Activated T-helper 1 cell treated with anti-CD3 and anti-CD28 coated beads, Interleukin-12 subunit alpha, Interleukin-12 subunit beta, Interleukin-2, Interleukin-4 antibody, amounts not matched to agents 30 ng/mL and 10 ng/mL and 1 ng/mL, durations not matched to agents 14 hours and 24 hours and 36 hours (primary cell): ENCODE measurements at places on chromosomes 7 and 10.

DNA sequence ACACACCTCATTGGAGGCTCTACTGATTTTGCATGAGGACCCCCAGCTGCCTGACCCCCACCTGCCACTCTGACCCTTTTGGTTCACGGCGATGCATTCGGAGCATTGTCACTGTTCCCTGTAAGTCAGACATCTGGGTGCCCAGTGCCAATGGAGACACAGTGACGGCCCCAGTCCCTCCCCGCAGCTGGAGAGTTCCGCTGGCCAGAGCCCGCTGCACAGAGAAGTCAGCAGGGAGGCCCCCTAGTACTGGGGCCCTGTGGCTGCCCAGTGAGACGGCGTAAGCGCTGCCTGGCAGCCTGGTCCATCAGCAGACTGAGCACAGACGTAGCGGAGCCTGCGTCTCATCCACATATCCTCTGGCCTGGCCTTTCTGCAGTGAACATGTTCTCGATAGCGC is 77.5 kb downstream of the NKX6-2 start:
- DNase-seq: no peak

GRCh38 chr7:104629408-104629807 is 301.0 kb downstream of the LHFPL3 start:
- no peak for DNase-seq

GRCh38 chr10:1556496-1556895 is 180.8 kb downstream of the ADARB2 start:
- DNase-seq: no peak

- DNase-seq: no peak
Observed at GRCh38 chr7:78178319-78178718, 379.7 kb downstream of the PHTF2 start.

DNA sequence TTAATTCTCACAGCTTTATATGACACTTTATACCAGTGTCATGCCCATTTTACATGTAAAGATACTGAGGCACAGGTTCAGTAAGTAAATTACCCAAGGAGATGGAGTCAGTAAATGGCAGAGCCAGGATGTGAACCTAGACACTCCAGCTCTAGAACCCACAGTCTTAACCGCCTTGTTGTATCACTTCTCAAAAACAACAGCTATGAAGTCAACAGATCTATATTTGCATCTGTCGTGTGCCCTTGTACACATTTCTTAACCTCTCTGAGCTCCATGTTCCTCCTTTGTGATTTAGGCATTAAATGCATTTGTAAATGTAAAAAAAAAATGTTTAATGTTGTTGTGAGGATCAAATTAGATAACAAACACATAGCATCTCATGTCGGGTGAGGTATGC is 716.2 kb downstream of the SUGCT start:
- no peak for DNase-seq

DNA sequence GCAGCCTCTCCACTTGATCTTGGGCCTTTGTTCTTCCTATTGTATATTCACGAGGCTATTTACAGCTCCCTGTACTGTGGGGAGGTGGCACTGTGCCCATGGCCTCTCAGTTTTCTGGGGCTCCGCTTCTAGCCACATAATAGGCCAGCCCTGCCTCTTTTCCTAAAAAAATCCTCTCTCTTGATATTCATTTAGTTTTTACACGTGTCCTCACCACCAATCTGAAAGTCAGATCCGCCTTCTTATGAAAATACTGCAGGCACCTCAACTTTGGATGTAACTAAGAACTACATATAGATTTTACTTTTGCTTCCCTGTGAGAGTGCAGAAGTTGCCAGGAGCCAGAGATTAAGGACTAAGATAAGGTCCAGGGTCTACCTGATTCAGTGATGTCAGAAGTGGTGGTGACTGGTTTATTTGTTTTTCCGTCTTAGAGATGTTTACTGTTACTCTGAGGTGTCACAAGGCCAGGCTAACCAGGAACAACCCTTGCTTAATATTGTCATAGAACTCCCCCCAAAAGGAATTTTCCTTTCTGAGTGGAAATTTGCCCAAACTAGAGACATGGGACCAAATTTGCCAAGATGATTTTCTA is 7.8 kb downstream of the BAMBI start:
- no peak for DNase-seq

DNA sequence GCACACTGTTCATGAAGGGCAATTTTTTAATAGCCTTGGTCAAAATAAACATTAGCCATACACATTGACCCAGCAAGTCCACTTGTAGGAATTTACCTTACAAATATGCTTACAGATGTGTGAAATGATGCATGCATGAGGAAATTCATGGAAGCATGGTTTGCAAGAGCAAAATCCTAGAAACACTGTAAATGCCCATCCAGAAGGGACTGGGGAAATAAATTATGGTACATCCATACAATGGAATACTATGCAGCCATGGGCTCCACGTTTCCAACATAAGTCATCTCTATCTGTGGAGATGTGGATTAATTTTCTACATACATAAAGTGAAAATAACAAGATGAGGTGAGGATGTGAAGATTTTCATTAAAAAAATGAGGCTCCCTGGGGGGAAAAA is 99.1 kb downstream of the NPY start:
- no peak for DNase-seq

DNA sequence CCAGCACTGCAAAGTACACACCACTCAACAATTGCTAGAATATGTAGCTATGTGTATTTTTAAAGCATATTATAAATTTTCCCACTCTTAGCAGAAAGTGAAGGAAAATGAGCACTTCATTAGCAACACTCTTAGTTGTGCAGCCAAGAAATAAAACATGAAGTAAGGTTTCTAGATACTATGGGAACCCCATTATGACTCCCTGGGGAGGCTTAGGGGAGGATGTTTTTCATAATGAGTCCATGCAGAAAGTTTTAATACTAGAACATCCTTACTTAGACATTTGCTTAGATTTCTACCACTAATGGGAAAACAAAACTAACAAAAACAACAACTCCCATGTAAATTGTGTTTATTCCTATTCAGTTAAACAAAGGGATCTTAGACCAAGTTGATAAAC is 148.4 kb upstream of the HDAC9 start:
- DNase-seq: no peak

DNA sequence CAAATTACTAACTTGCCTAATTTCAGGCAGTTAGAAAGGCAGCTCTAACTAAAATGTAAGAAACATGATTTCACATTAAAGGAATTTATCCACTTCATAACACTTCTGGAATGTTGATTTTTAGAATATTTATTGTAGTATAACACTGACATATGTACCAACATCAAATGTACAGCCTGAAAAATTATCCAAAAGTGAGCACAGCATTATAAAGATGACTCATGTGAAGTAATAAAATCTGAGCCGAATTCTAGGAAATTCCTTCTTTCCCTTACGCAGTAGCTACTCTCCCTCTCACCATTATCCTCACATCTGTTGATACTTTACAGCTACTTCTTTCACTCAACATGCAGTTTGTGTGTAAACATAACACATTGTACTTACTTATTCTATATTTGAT is 610.6 kb downstream of the ZWINT start:
- DNase-seq: no peak

DNA sequence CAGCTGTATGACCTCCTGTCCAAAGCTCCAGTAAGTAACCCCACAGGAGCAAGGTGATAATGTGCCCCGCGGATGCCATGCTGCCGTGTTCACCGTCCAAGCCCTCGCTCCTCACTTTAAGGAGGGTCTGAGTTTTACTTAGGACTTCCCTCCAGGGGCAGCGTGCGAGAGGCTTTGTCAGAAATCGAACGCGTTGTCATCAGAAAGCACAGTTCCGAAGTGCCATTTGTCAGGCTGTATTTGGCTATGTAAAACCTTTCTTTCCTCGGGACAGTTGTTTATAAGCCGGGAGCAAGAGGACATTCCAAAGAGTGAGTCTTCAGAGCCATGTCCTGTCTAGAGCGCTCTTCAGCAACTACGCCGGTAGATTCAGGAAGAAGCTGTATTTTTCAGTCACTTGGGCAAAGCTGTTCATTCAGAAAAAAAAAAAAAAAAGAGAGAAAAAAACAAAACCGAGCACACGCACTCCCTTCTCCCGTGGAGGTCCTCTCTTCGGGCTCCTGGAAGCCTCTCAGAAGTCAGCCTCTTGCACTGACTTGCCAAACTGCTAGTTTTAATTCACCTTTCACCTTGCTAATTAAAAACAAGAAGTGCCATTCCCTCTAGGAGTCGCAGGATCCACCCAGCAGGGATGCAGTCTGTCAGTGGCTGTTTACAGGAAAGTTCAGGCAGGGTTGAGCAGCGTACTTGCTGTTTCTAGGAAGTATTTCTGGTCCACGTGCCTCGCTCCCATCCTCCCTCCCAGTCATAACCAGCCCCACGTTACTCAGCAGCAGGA is at the start of gene SEMA3E:
SEMA3E (minus strand) TSS at position 676 of the 778 bp plus-strand sequence.
- DNase-seq: no peak

DNA sequence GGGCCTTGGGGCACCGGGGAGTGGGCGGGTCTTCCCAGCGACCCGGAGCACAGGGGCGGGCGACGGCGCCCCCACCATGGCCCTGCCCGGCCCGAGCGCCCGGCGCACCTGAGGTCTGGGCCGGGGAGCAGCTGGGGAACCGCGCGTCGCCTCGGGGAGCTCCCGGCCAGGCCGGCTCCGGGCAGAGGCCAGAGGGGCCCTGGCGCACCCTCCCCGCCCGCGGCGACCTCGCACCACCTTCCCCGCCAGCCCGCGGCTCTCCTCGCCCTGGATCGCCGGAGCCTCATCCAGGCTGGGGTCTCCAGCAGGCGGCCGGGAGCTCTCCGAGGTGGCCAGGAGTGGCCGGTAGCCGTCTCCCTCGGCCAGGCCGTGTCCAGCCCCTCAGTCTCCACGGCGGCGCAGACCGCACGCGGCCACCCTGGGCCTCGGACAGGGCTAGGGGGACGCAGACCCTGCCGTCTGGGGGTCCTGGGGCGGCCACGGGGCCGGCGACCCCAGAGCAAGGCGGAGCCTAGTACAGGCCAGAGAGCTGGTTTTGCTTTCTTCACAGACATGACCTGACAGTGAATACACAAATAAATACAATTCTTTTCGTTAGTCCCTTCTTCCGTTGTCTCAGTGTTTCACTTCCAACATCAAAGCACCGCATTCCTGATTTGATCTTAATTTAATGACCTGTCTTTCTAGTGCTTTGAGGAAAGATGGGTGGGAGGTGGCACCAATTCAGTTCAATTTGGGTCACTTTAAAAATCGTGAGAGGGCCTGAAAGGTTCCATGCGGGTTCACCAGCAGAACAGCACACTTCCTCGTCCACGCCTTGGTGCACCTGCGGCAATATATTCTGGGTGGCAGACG is 356.9 kb downstream of the DNAJB6 start:
- no peak for DNase-seq

DNA sequence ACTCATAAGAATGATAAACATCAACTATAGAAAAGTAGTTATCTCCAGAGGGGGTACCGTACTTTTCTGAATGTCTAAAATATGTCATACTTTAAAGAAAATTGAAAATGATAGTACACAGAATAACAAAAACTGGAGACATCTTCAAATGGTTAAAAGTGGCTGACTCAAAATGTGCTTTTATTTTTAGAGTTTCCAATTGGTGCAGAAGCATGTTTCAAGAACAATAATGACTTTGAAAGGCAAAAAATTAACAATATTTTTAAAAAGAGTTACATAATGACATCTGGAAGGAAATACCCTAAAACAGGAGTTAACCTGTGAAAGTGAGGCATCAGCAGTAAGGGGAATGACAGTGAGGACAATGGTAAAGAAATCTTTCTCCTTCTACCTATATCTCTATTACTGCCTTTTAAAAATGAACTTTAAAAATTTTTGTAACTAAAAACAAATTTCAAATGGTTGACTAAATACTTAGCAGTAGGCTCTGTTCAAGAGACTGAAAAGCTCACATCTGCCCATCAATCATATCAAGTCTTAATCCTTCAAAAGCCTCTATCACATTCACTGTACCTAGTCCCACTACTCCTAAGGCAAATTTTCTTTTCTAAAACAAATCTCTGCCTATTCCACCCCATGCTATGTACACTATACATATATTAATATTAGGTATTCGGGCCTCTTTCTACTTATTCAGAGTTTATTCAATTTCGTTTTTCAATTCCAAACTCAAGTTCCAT is 3.0 kb downstream of the ASZ1 start:
- no peak for DNase-seq

DNA sequence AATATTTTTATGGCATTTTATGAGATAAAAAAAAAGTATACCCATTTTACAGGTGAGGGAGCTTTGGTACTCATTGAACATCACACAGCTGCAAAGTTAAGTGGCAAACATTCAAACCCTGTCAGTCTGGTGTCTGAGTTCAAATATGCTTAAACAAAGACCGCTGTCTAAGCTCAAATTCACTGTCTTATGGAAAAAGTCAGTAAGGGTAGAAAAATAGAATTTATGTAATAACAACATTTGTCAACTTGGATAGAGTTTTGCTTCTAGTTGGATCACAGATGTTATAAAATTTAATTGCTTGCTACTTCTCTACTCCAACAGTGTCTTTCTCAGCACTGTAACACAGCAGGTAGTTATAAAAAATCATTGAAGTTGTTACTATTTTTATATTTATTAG is 161.7 kb upstream of the CSTF2T start:
- no peak for DNase-seq

DNA sequence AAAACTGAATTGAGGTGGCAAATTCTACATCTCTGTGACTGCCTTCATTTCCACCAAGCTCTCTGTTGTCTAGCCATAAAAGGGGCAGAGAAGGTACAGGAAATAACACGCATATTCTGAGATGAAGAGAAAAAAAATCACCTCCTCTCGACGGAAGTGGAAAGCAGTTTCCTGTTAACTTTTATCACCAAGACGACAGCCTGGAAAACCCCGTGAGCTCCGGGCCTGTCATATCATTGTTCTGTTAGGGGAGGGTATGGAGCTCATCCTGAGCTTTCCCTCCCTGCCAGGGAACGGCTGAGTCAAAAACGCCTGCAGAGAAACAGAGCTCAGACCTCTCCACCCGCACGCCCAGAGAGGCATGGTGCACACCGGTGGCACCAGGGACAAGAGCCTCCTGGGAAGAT is 200.3 kb downstream of the PRPF18 start:
- DNase-seq: peak; percentile 79

GRCh38 chr10:10716972-10717371 is 300.7 kb upstream of the CELF2 start:
- DNase-seq: no peak

DNA sequence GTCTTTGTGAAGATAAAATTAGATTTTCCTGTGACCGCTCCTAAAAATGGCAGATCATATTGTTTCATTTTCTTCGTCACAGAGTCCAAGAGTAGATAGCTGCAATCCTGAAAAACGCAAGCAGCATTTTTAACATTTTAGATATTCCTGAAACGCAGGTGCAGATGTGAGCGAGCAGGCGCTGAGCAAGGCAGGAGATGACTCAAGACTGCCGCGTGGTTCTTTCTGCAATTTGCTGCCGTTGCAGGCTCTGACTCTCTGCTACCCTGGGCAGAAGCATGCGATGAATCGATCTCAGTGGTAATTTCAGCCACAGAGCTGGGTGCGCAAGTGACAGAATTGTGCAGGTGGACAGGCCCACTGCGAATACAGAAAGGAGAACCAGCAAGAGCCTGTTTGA is 331.9 kb downstream of the ACTR3B start:
- no peak for DNase-seq
